ENCODE measurements at places on chromosomes 11 and 22.
A peak's percentile ranks its signal among the peaks of the same experiment; 100 is the strongest.

- no peak for DNase-seq
Measured at GRCh38 chr11:60772666-60773065, 12.5 kb upstream of the MS4A10 start.

GRCh38 chr22:39431821-39432251, 25.0 kb upstream of the MGAT3 start:
- no peak for DNase-seq

DNA sequence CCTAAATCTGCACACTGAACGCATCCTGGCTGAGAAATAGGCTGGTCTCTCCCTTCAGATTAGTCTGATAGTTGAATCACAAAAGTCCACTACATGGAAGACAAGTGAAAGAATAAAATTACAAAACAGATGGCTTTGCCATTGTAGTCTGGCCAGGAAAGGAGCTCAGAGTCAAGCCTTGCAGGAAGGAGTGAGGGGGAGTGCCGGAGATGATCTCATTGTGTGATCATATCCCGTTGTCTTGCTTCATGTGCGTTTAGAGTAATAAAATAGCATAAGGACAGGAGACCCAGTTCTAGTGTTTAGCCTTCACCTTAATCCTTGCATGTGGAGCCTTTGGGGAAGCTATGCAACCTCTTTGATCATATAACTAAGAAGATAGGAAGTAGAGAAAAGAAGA, 666.7 kb upstream of the RAG2 start:
- DNase-seq, result no peak

DNA sequence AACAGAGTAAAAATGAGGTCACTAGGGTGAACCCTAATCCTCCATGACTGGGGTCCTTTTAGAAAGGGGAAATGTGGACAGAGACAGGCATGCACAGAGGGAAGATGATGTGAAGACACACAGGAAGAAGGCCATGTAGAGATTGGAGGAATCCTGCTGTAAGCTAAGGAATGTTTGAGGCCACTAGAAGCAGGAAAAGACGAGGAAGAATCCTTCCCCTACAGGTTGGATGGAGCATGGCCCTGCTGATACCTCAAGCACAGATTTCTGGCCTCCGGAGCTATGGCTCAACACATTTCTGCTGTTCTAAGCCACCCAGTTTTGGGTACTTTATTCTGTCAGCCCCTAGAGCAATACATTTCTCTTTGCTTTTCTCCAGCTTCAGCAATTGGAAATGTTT, 486.9 kb downstream of the MIAT start:
- no peak for DNase-seq

DNA sequence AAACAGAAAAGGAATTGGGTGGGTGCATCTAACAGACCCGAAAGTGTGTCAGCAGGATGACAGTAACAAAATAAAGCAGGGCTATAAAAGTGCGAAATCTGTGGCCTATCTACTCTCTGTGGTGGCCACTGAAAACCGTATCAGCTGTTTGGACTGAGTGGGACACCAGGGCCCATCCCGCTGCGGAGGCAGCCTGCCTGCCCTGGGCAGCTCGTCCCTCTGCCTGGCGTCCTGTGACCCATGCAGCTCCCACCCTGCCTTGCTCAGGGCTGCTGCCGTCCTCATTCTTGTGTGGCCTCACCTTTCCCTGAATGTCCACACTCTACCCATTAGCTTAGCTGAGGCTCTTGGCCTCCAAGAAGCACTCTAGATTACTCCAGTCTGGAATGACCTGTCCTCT, 30.4 kb downstream of the CARS1 start:
- no peak for DNase-seq

GRCh38 chr22:46044621-46045458, 67.9 kb upstream of the WNT7B start:
- DNase-seq, result peak; percentile 26

DNA sequence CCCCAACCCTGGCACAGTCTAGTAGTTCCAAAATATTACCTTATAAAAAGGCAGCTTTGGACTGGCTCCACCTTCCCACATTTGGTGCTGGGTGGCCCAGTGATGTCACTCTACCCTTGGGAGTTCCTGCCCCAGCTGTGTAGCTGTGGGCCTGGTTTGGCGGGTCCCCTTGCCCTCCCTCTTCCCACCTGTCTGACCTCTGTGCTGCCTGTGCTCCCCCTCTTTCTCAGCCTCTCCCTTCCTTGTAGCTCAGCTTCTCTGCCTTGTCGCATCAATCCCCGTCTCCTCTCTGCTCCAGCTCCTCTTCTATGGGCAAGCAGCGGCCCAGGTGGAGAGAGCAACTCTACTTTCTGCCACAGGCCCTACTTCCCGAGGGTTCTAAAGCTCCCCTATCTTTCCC, 54.6 kb downstream of the CHRDL2 start:
- DNase-seq, result no peak

GRCh38 chr11:133011604-133012003, 520.7 kb downstream of the OPCML start:
- DNase-seq, result no peak

- no peak for DNase-seq
Measured at GRCh38 chr22:36870250-36870649, 9.4 kb downstream of the NCF4 start.

GRCh38 chr11:8948886-8949285, 6.1 kb upstream of the ASCL3 start:
- no peak for DNase-seq

GRCh38 chr22:19597399-19597735, 73.2 kb upstream of the CLDN5 start:
- peak; percentile 56 for DNase-seq

- DNase-seq, result no peak
Measured at GRCh38 chr22:41816241-41816640, 15.8 kb downstream of the CCDC134 start.

DNA sequence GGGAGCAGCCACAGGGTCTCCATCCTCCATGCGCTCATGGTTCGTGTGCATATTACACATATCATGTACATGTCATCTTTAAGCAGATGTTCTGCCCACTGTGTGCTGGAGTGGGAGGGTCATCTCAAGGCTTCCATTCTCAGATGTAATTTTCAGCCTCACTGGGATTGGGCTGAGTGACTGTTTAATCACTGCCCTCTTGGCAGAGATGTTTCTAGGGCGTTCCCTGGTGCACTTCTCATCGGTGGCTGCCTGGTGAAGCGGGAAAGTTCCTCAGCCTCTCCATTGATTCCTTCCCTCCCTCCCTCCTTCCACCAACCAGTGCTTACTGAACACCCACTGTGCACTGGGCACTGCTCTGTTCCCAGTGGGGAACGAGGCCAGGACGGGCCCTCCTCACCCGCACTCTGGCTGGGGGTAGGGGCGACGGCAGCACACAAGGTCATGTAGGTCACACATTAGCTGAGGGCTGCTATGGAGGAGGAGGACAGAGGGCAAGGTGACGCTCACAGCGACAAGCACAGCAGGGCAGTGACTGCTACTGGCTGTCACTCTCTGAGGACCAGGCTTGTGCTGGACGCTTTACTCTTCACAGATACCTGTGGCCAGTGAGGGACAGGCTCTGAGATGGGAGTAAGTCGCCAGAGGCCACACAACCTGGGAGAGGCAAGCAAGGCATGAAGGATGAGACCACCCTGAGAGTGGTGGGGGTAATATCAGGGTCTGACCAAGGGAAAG, 22.9 kb downstream of the GNAZ start:
- DNase-seq, result no peak
